ENCODE measurements at places on chromosomes 6 and 20.
A peak's percentile ranks its signal among the peaks of the same experiment; 100 is the strongest.

DNA sequence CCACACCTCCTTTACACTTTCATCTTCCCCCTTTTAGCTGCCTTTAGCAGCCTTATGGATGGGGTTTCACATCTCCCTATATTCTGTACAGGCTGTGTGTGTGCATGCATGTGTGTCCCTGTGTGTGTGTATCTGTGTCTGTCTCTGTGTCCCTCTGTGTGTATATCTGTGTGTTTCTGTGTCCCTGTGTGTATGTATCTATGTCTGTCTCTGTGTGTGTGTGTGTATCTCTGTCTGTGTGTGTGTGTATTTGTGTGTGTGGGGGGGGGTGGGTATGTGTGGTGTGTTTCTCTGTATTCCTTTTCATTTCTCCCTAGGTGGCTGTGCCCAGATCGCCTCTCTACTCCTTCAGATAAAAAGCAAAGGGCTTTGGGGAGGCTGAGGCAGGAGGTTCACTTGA lies 52.2 kb upstream of the CD83 start:
- no peak overlapping the region for H3K27ac ChIP-seq
- H3K4me1 ChIP-seq, result peaks cover 18% of the 10 kb centered on the region
- DNase-seq, result no peak
- no peaks in the 10 kb centered on the region for H3K36me3 ChIP-seq
- no peaks in the 10 kb centered on the region for H3K27me3 ChIP-seq
- H3K4me3 ChIP-seq, result no peak overlapping the region

- no peaks in the 10 kb centered on the region for H3K36me3 ChIP-seq
- H3K4me3 ChIP-seq, result no peak overlapping the region
- peaks cover 51% of the 10 kb centered on the region for H3K4me1 ChIP-seq
- peak overlapping the region; percentile 20 for H3K27ac ChIP-seq
- no peak for DNase-seq
- no peaks in the 10 kb centered on the region for H3K27me3 ChIP-seq
Observed at GRCh38 chr20:58546416-58546711, 31.2 kb upstream of the APCDD1L start.

DNA sequence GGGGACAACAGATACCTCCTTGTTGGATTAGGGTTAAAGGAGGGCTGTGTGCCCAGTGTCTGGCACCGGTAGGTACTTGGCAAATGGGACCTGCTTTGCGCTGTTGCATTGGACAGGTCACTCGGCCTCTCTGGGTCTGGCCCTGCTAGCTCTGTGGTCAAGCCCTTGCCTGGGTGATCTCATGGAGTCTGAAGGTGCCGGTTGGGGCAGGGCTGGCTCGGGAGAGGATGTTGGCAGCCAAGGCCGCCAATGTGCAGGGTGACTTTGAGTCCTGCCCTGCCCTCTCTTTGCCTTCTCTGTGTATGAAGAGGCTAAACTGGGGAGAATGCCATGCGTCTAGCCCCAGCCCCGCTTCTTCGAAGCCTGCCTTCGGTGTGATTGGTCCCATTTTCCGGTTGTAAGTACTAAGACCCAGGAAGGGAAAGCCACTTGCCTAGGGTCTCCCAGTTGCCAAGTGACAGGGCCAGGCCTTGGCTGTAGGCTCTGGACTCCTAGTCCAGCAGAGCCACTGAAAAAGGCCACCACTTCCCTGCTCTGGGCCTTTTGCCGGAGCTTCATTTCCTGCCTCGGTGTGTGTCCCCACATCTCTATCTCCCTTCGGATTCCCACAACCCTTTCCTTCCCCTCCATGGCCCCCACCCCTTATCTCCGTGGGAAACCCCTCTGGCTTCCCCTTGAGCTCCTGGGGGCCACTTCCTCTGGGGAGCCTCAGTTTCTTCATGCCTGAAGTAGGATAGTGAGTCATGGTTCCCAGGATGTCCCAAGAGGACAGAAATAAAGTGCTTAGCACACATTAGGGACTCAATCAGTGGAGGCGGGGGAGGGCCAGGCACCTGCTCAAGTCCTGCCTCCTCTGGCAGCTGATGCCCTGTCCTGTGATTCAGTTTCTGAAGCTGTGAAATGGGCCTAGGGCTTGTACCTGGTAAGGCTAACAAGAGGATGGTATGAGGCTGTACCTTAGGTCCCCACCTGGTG lies 3.9 kb downstream of the SRC start:
- no peaks in the 10 kb centered on the region for H3K36me3 ChIP-seq
- H3K27me3 ChIP-seq, result no peaks in the 10 kb centered on the region
- H3K4me1 ChIP-seq, result peaks cover 24% of the 10 kb centered on the region
- H3K4me3 ChIP-seq, result no peak overlapping the region
- peak; percentile 76 for DNase-seq

- H3K4me3 ChIP-seq, result no peak overlapping the region
- peaks cover 2% of the 10 kb centered on the region for H3K36me3 ChIP-seq
- H3K4me1 ChIP-seq, result peaks cover 18% of the 10 kb centered on the region
Observed at GRCh38 chr6:28165563-28165962, 23.9 kb downstream of the ZKSCAN8 start.

- no peak overlapping the region for H3K27ac ChIP-seq
- no peaks in the 10 kb centered on the region for H3K36me3 ChIP-seq
- peaks cover 21% of the 10 kb centered on the region for H3K4me1 ChIP-seq
- peaks cover 6% of the 10 kb centered on the region for H3K27me3 ChIP-seq
- DNase-seq, result no peak
- no peak overlapping the region for H3K4me3 ChIP-seq
Observed at GRCh38 chr6:160895562-160895961, 96.0 kb upstream of the MAP3K4 start.

DNA sequence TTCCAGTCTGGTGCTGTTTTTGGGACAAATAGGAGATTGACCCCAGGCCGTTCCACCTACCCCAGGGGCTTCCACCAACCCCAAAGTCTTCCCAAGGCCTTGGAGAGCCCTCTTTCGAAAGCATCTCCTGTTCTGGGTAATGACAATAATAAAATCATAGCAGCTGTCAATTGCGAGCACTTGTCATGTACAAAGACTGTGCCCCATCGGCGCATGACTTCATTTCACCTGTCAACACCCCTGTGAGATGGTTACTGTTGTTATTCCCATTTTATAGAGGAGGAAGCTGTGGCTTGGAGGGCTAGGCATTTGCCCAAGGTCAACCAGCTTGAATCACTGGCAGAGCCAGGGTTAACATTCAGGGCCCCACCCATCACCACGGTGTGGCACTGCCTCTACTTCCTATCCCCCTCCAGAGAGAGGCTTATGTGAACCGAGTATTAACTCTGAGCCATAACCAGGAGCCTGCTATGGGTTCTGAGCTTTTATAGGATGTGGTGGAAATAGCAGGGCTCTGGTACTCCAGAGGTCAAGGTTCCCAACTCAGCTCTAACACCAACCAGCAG lies 51.2 kb downstream of the HNF4A start:
- H3K4me1 ChIP-seq, result no peaks in the 10 kb centered on the region
- DNase-seq, result no peak
- H3K36me3 ChIP-seq, result no peaks in the 10 kb centered on the region

GRCh38 chr20:1718604-1719384 lies 61.2 kb upstream of the SIRPG start:
- H3K36me3 ChIP-seq, result no peaks in the 10 kb centered on the region
- peaks cover 28% of the 10 kb centered on the region for H3K27me3 ChIP-seq
- no peaks in the 10 kb centered on the region for H3K4me1 ChIP-seq
- H3K4me3 ChIP-seq, result no peak overlapping the region
- no peak for DNase-seq
- H3K27ac ChIP-seq, result no peak overlapping the region

- H3K4me3 ChIP-seq, result no peak overlapping the region
- no peaks in the 10 kb centered on the region for H3K27me3 ChIP-seq
- peaks cover 17% of the 10 kb centered on the region for H3K4me1 ChIP-seq
- DNase-seq, result no peak
- H3K27ac ChIP-seq, result no peak overlapping the region
Observed at GRCh38 chr6:47098570-47098993, 56.5 kb upstream of the ADGRF1 start.

DNA sequence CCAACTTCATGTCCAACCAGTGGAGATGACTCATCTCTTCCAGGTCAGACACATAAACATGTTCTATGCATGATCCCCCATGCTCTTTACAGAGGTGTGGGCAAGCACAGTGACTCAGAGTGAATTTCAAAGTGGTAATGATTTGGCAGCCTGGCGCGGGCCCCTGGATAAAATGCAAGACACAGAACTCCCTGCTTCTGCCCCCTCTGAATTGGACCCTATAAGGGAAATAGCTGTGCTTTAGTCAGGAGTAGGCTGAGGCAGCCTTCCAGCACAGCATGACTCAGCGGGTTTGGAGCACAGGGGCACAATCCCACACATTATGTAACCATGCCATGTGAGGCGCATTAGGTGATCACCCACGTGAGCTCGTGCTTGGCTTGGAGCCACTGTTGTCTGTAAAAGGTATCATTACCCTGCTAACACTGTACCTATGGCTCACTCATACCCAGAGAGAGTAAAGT lies 127.4 kb downstream of the C6orf118 start:
- H3K36me3 ChIP-seq, result no peaks in the 10 kb centered on the region
- no peaks in the 10 kb centered on the region for H3K27me3 ChIP-seq
- no peak for DNase-seq
- H3K27ac ChIP-seq, result peak overlapping the region; percentile 49
- no peak overlapping the region for H3K4me3 ChIP-seq
- H3K4me1 ChIP-seq, result peaks cover 11% of the 10 kb centered on the region

DNA sequence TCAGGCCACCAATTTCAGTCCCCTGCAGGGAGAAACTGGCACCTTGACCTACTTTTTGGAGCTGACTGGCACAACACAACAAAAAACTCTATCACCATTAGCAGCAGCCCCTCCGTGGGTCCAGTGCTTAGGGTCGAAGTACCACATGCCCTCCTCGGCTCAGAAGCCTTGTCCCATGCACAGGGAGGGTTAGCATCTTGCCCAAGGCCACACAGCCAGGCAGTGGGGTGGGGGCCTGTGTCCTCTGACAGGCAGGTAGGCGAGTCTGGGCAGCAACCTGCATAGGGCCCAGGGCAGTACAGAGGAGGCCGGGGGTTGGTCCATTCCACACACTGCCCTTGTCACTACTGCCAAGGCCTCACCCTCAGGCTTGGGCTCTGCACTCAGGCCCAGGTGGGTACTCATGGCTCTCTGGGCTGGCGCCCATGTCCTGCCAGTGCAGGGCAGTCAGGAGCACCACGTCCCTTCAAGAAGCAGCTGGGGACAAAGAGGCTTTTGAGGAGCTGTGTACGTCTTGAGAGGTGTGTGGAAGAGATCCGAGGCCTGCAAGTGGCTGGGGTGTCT lies 53.6 kb downstream of the PYGB start:
- peaks cover 7% of the 10 kb centered on the region for H3K36me3 ChIP-seq
- H3K27me3 ChIP-seq, result no peaks in the 10 kb centered on the region
- H3K27ac ChIP-seq, result peak overlapping the region; percentile 51

DNA sequence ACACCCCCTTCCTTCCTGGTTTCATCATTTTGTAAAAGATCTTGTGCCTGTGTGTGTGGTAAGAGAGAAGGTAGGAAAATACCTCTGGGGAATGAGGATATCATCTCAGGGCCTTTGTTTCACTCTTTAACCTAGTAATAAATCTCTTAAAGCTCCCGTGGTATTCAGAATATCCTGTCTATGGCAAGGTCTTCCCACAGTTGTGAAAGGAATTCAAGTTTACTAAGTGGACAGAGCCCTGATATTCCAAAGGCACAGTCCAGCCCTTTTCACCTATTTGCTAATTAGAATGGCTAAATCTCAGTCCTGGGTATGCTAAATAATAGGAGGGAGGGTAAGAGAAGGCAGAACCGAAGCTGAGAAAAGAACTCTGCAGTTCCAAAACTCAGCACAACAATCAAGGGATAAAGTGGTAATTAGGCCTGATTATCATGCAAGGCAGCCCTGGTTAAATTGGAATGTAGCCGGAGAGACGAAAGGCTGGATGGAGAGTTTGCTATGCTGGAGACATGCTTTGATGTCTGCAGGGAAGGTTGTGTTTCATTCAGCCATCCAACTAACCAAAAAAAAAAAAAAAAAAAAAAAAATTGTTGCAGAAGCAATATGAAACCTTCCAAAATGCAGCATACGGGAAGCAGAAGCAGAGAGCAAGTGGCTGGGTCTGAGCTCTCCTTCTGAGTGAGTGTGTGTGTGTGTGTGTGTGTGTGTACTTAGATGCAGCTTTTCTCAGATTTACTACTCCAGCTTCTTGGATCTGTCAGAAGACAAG lies 28.5 kb upstream of the PIM1 start:
- peaks cover 75% of the 10 kb centered on the region for H3K4me1 ChIP-seq
- DNase-seq, result no peak
- no peak overlapping the region for H3K4me3 ChIP-seq
- no peaks in the 10 kb centered on the region for H3K27me3 ChIP-seq
- H3K36me3 ChIP-seq, result no peaks in the 10 kb centered on the region

GRCh38 chr20:63876489-63877036 lies 11.5 kb downstream of the TPD52L2 start:
- no peak for DNase-seq
- H3K4me1 ChIP-seq, result peaks cover 4% of the 10 kb centered on the region
- H3K27me3 ChIP-seq, result no peaks in the 10 kb centered on the region
- peaks cover 25% of the 10 kb centered on the region for H3K36me3 ChIP-seq

GRCh38 chr6:42030585-42031506 lies 19.5 kb upstream of the TAF8 start:
- peak overlapping the region; percentile 45 for H3K27ac ChIP-seq
- H3K27me3 ChIP-seq, result no peaks in the 10 kb centered on the region
- peak; percentile 79 for DNase-seq
- peaks cover 27% of the 10 kb centered on the region for H3K4me1 ChIP-seq
- no peak overlapping the region for H3K4me3 ChIP-seq

- no peak overlapping the region for H3K4me3 ChIP-seq
- peaks cover 3% of the 10 kb centered on the region for H3K27me3 ChIP-seq
- H3K4me1 ChIP-seq, result no peaks in the 10 kb centered on the region
- no peaks in the 10 kb centered on the region for H3K36me3 ChIP-seq
- H3K27ac ChIP-seq, result no peak overlapping the region
Observed at GRCh38 chr20:60820918-60821317, 431.1 kb upstream of the CDH4 start.

DNA sequence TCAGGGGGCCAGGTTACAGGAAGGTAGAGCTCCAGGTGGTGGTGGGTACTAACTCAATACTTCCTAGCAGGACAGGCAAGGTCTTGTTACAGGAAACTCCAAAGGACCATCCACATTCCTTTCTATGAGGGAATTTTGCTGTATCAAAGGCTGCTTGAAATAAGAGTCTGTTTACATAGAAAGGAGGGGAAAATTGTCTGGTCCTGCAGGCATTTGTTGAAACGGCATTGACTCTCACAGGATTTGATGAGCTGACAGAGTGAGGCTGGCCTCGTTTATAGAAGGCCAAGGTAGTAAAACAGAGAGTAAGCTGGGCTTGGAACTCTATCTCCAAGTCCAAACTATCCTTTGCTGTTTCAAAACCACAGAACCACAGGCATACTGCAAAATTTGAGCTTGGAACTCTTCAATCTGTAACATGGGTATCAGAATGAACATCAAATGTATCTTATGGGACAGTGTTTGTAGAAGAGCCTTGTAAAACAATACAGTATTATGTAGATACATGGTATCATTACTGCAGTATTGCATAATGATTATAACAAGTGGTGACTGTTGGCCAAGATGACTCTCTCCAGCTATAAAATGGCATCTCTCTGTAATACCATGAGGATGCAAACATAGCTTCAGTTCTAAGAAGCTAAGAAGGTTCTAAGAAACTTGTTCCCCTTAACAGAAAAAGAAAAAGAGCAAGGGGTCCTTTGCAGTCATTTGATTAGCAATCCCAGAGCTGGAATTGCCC lies 61.5 kb downstream of the TRAM2 start:
- H3K27ac ChIP-seq, result peak overlapping the region; percentile 96
- H3K36me3 ChIP-seq, result peaks cover 56% of the 10 kb centered on the region
- peaks cover 100% of the 10 kb centered on the region for H3K4me1 ChIP-seq
- H3K27me3 ChIP-seq, result no peaks in the 10 kb centered on the region
- no peak for DNase-seq
- no peak overlapping the region for H3K4me3 ChIP-seq
